ENCODE measurements at places on chromosomes 12 and 14.

DNA sequence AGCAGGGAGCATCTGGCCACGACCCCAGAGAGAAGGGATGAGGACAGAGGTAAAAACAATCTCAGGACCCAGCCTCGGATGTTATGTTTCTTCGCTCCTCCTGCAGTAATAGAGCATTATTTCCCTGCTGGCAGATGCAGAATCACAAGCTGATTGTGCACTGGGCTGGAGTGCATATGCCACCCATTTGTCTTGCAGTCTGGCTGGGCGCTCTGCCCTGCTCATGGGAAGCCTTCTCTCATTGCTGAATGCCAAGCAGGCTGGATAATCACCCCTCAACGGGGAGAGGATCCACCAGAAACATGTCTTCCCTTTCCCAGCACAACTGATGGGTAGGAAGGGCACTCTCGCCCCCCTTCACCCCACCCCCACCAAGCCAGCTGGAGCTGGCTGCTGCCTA is 8.5 kb upstream of the VASH1 start:
- DNase-seq = no peak

DNA sequence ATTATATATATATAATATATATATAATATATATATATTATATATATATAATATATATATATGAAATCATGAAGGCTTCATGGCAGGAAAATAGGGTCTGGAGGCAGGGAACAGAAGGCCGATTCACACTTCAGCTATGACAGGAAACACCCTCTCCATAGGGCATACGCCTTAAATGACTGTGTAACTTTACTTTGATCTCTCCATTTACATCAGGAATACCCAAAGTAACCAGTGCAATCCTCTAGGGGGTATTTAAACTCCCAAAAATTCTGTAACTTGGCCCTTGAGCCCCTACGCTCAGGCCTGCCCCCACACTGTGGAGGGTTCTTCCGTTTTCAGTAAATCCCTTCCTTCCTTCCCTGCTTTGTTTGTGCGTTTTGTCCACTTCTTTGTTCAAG is 40.4 kb upstream of the PPP2R5C start:
- DNase-seq = no peak

DNA sequence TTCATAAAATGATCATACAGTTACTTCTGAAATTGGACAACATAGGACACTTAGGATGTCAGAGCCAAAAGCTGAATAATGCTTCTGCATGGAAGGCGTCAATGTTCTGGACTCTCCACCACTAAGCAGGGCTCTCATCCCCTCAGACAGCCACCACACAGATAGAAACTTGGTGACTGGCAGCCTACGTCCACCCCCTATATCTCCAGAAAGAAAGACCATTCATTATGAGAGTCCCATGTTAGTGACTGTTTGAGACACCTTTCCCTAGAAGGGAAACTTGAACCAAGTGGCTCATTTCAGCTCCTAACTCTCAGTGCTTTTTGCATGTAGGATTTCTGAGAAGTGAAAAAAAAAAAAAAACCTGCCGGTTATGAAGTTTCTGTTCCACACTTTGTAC is 251.0 kb upstream of the FKBP4 start:
- no peak for DNase-seq

GRCh38 chr14:55600784-55601561 is 21.0 kb downstream of the KTN1 start:
- peak; percentile 63 for DNase-seq

- peak; percentile 94 for DNase-seq
Observed at GRCh38 chr12:6229224-6230218, 29.3 kb downstream of the CD9 start.

DNA sequence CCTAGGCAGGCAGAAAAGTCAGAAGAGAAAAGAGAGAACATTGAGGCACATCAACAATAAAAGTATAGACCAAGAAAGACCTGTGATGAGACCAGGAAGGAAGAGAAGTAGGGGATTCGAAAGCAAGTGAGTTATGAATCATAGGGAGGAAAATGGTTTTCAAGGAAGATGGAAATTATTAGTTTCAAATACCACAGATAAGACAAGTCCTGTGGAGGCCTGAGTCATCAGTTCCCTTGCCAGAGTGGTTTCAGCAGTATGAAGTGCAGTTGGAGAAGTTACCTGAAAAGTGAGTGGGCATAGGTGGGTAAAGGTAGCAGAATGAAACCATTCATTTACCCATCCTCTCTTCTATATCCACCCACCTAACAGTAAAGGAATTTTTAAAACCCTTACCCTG is 25.2 kb upstream of the TSPAN8 start:
- DNase-seq = peak; percentile 91

GRCh38 chr12:61414470-61414869 is 845.7 kb upstream of the USP15 start:
- DNase-seq = no peak

GRCh38 chr12:45468751-45469615 is 253.1 kb downstream of the ANO6 start:
- DNase-seq = no peak

GRCh38 chr12:69102856-69103255 is 136.5 kb upstream of the CPSF6 start:
- no peak for DNase-seq

GRCh38 chr12:47591795-47592194 is 114.0 kb downstream of the RPAP3 start:
- no peak for DNase-seq

DNA sequence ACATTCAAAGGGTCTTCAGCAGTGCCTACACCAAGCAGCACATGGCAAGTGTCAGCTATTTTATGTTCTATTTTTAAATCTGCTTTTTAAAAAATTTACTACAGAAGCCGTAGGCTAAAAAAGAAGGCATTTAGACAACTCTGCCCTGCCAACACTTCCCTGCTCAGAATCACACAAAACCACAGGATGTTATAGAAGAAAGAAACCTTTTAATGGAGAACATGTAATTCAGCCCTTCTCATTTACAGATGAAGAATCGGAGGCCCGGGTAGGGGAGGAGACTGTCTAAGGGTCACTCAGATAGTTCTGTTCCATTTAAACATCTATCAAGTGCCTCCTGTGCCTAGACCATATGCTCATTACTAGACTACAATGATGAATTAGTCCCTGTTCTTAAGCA is 171.8 kb upstream of the NTF3 start:
- DNase-seq = no peak

DNA sequence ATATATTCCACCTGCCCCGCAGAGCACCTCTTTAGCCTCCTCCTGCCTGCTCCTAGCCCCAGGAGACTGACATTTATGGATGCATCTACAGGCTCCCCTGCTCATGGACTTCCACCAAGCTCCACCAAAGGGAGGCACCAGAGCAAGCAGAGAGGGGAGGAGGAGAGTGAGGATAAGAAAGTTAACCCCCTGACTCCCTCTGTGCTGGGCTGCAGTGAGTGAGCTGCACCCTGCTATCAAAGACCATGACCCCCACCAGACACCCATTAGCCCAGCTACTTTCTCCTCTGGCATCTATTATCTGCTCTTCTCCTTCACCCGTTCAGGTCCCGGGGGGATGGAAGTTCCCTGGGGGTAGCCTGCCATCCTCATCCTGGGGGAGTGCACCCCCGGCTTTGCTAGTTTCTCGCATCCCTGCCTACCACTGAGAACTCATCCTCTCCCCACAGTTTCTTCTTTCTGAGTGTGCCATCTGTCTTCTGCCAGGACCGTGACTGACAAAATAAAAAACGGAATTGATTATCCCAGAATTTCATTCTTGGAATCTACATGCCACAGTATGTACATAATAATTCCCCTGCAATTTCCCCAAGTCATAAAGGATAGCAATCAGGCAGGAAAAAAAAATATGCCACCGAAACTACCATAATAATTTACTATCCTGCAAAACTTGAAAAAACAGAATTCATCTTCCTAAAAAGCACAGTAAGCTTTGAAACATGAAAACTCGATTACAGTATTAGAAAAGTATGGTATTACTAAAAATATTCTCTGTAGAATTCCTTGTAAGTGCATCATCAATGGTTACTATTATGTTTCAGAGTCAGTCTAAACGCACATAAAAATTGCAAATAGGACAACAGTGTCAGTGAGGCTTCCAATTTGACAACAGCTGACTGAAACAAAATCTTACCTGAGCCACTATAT is 45.2 kb downstream of the FOXN3 start:
- peak; percentile 16 for DNase-seq

DNA sequence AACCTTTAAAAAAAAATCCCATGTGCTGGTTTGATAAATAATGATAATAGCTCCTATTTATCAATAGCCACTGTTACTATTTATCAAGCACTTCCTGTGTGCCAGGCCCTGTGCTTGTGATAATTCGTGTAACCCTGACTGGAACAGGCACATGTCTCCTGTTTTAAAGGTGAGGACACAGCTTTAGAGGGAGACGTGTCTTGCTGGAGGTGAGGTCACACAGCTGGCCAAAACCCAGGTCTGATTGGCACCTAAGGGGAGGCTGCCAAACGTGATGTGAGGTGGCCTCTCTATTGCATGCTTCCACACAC is 156.6 kb downstream of the VRK1 start:
- no peak for DNase-seq

DNA sequence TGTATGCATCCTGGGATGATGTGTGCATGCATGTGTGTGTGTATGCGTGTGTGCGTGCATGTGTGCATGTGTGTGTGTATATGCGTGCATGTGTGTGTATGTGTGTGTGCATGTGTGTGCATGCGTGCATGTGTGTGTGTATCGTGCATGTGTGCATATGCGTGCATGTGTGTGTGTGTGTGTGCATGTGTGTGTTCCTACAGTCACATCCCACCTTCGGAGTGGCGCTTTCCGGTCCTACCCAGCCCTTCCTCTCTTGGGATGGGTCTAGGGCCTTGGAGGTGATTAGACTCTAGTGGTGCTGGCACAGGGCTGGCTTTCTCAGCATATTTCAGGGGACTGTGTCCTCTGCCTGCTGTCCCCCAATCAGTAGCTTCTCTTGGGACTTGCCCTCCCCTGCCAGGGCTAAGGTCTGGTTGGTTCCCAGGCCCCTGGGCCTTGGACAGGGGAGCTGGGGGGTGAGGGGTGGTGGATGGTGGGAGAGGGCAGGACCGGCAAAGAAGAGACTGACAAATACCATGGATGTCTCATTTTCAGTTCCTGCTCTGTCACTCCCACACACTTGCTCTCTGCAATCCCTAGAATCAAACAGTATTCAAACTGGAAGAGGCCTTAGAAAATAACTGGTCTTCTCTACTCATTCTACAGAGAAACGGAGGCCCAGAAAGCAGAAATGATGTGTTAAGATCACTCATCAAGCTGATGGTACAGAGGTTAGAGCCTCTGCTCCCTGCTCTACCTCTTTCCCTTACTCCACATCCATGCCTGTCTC is 21.9 kb upstream of the FAIM2 start:
- no peak for DNase-seq

GRCh38 chr12:3775385-3776035 is 22.6 kb upstream of the CRACR2A start:
- DNase-seq = no peak

GRCh38 chr12:93901739-93902138 is 224.6 kb downstream of the CRADD start:
- DNase-seq = no peak

GRCh38 chr12:75702477-75703093 is 191.2 kb upstream of the KRR1 start:
- no peak for DNase-seq

- peak; percentile 85 for DNase-seq
Observed at GRCh38 chr14:32594766-32595165, 265.7 kb downstream of the AKAP6 start.

DNA sequence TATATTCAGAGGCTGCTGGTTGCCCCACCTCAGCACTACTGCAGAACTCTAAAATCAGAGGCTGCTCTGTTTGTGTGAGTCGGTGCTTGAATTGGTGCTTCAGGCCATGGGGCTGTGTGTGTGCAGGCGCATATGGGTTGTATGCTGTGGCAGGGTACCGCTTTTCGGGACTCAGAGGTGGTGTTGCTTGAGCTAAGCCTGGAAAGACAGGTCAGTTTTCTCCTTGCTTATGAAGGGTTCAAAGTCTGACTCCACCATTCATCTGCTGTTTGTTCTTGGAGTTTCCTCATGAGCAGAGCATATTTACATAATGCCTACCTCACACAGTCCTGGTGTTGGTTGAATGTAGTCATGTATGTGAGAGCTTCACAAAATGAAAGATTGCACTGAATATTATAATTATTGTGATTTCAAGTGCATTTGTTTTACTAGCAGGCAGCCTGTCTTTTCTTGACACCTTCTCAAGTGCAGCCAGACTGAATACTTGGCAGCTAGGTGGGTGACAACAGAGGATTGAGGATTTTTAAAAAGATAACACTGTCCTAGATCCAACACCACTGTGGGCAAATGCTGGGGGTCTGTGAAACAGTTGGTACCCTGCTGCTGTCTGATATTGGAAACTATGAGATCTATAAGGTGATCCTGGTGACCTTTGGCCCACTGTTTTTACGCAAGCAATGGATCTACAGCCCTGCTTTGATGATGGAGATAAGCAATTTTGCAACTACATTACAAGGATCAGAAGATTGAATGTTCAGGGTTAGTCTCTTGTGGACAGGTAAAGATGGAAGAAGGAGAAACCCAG is 1.0 kb upstream of the ANG start:
- DNase-seq = no peak
